ENCODE measurements at places on chromosomes 4 and X.
A peak's percentile ranks its signal among the peaks of the same experiment; 100 is the strongest.

DNA sequence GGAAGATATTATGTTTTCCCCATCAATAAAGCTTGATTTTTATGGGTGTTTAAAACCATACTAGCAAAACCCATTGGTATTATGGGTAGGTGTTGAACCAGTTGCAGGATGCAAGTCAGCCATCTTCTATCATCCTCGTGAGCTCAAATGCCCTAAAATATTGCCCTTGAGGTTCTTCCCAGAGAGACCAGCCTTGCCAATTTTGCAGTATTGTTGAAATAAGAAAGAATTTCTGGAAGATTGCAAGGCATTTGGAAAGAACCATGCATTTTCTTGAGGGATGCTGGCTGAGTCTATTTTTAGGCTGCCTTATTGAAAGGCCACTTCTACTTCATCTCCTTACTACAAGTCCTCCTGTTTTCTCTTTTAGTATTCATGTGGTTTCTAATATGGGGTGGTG, 60.9 kb upstream of the SOD3 start:
- no peak for DNase-seq

- no peak for DNase-seq
These were observed 45.7 kb downstream of the TRIM61 start for GRCh38 chr4:164931551-164932324.

DNA sequence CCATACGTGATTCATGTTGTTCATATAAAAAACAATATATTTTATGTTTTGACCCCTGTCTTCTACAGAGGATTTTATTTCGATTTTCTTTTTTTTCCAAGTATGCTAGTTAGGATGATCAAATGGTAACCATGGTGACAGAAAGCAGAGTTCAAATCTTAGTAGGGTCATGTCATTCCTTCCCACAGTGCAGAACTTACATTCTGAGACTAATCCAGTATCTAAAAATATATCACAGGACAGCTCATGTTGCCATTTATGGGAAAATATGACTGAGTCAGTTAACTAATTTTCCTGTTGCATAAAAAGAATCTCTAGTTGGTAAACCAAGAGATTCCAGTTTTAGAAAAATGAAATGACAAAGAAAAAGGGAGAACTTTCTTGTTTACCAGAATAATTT, 209.5 kb downstream of the PARM1 start:
- DNase-seq, result no peak

DNA sequence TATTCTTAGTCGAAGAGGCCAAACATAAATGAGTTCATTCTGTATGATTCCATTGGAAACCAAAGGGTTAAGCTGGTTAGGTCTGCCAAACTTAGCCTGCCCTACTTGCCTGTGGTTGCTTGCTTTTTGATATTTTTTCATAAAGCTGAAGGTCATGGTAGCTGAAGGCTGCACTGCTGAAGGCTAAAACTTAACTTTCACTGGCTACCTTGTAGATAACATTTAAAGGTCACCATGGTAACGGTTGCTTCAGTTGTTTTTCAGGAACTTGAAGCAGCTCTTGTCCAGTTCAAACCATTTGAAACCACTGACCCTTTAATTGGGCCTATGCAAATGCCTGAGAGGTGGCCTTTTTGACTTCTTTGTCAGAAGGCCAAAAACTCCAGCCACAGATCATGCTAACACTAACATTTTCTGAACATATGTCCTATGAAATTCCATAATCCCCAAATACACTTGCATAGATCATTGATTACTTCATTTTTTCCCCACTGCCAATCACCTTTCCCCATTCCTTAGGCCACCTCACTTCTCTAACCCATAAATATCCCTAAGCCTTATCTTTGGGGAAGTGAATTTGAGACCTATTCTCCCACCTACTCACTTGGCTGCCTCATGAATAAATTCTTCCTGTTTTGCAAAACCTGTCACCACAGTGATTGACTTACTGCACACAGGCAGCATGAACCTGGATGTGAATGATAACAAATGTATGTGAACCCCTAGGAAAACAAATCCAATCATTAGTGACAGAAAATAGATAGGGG, 10.7 kb upstream of the SMIM10L2A start:
- no peak for DNase-seq

GRCh38 chrX:71128915-71129765, 10.7 kb downstream of the MED12 start:
- peak; percentile 81 for DNase-seq

DNA sequence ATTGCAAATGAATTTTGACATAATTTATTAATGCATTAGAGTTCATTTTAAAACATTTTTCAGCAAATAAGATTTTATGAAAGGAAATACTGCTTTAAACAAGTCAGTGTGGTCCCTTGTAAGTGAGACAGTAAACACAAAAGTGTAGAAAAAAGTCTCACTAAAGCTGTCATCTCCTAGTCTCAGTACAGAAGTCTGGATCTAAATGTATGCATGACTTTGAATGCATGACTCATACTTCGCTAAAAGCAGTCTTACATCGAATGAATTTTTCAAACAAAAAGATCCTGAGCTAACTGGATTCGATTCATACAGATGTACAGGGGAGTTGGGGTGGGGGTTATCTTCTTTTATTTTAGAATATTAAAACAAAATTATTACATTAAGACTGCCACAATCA, 207.4 kb upstream of the VCX start:
- no peak for DNase-seq

- no peak for DNase-seq
These were observed 81.9 kb upstream of the LRPAP1 start for GRCh38 chr4:3613967-3614730.

DNA sequence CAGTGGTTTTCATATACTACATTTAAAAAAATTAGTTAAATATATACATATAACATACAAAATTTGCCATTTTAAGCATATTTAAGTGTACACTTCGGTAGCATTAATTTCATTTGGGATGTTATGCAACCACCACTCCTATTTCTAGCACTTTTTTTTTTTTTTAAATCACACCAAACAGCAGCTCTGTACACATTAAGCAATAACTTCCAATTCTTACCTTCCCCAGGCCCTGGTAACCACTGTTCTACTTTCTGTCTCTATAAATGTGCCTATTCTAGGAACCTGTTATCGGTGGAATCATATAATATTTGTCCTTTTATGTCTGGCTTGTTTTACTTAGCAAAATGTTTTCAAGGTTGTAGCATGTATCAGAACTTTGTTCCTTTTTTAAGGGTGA, 39.1 kb downstream of the TMEM164 start:
- no peak for DNase-seq

GRCh38 chr4:128298852-128299251, 11.2 kb upstream of the PGRMC2 start:
- no peak for DNase-seq

DNA sequence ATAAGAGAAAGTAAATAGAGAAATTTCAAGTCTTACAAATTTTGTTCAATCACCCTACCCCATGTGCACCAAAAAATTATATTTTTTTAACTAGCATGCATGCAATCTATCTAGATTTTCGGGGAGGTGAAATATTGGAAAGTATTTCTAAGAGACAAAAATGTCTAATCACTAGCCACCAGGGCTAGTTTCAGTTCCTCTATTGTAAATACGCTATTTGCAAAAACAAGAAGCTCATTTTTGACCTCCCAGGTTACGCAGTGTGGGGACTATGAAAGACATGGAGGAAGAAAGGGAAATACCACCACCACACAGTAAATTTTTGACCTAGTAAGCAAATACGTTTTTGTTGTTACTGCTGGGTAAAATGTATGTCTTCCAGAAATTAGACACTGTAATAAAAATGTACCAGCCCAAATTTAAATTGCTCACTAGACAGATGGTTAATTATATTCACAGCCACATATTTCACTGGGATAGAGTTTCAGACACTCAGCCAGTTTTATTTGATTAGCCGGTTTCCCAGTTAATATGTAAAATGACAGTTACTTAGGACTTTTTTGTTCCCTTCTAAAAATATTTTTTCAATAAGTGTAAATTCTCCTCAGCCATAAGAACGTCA, 2.2 kb downstream of the NEXMIF start:
- DNase-seq, result no peak

DNA sequence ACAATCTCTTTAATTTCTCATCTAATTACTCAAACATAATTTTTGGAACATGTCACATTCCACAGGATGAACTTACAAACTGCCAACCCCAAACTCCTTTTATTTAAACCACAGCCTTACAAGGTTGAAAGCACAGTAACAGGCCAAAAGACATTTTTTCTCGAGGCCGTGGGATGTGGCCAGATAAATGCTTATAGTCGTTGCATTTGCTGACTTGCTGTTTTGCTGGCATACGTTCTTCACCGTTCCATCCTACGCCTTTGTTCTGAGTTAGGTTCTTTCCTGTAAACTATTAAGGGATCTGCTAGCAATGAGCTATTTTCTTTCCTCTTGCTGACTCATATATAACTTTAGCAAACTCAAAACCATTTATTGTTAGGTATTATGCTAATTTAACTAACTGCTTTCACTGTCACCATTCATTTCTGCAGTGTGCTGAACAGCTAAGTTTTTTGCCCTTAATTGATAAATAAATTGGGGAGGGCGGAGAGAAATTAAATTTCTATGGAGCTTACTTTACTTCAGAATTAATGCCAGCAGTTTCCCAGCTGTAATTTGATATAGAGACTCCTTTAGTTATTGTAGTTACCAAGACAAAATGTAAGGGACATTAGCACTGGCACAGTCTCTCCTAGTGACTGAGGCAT, 135.1 kb upstream of the PACRGL start:
- no peak for DNase-seq
